ENCODE measurements at places on chromosomes 7 and 10. TPM values are rescaled to one million over a fixed set of nuclear protein-coding genes. Genes with fewer than 3 reads are reported as not detected.

- peak; percentile 68 for DNase-seq
Measured at GRCh38 chr7:29921404-29922010, 68.1 kb downstream of the SCRN1 start.

GRCh38 chr10:65358565-65358964 lies 1567.3 kb upstream of the LRRTM3 start:
- DNase-seq, result no peak

DNA sequence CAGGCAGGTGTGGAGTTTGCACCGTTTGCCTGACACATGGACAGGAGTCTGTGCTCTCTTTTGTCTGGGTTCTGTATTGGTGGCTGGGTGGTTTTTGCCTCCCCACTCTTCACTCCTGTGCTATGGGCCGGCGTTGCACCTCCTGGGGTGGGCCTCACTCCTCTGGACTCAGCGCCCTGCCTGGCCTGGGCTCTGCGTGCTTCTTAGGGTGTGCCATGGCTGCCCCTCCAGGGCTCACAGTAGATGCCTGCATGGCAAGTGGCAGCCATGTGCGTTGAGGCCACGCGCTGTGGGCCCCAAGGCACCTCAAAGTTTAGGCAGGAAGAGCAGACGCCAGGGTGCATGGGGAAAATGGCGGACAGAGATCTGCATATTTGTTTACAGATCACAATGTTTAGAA lies 319.8 kb downstream of the ADARB2 start:
- no peak for DNase-seq

GRCh38 chr7:12771378-12771877 lies 84.0 kb downstream of the ARL4A start:
- DNase-seq, result no peak

The SPDYE11 gene
- total RNA-seq, result not detected

The NUTM2A gene
- 1.1 TPM for total RNA-seq

DNA sequence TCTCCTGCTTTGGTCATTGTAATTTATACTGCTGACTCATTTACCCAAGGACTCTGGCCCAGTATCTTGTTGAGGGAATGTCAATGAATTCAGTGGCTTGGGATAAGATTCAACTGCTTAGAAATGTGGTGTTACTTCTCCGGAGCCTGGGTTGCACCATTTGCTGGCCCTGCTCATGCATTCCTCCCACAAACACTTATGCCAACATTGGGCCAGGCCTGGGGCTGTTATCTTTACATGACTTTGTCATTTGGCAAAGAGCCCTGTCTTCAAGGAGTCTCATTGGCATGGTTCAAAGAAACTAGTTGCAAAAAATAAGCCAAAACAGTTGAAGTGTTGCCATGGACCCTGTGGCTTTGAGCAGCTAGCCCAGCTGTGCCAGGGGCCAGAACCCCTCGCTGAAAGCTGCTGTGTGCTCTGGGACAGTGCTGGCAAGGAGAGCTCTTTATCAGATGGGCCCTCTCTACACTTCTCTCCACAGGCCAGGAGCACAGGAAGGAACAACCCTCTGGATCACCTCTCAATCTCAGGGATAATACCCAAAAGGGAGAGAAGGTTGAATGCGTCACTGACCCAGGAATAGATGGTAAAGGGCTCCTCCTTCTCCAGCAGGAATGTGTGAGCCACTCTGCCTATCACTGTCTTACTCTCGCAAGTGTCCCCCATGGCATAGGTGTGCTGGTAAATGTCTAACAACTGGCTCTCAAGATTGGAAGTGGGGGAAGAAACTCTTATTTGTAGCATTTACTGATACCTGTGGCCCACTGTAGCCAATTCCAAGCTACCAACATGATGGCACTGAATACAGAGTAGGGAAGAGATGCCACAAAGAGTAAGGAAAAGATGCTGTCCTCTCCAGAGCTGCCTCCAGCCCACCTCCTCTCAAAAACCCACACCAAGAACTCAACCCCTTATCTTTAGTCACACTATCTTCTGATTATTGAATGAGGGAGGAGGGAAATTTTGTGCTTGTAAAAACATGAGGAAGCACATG lies 23.5 kb upstream of the PDE1C start:
- no peak for DNase-seq

DNA sequence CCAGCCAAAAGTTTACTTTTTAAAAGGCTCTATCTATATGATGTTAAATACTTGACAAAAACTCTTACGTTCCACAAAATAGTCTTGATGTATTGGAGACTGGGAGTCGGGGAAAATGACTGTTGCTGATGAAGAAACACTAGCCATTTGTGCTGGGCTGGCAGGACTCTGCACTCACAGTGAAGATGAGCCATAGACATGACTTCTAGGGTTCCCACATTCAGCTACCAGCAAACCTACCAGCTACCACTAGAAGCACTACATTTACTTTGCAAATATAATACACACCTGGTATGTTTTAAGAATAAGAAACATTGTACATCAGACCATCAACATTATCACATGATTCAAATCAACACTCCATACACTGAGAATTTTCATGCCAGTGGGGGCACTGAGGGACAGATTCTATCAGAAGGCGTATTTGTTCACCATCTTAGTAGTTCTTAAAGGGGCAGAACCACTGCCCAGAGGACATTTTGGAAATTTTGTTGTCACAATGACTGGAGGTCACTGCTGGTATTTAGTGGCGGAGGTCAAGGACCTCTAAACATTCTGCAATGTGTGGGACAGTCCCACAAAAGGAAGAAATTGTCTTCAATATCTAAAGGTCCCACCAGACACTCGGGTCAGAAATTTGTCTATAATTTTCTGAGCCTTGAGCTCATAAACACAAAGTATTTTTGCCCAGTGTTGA lies 52.3 kb downstream of the PARD3 start:
- no peak for DNase-seq

The ADIRF gene
- total RNA-seq, result not detected

Data from OCI-LY7 (cell line).